ENCODE measurements at places on chromosomes 16 and 17.

- no peak overlapping the region for H3K4me3 ChIP-seq
- H3K27me3 ChIP-seq: no peaks in the 10 kb centered on the region
- no peak for DNase-seq
- H3K4me1 ChIP-seq: peaks cover 8% of the 10 kb centered on the region
Measured at GRCh38 chr16:11278681-11279628, 2.2 kb downstream of the PRM1 start.

- peaks cover 6% of the 10 kb centered on the region for H3K36me3 ChIP-seq
- H3K4me3 ChIP-seq: no peak overlapping the region
- no peak for DNase-seq
- H3K27me3 ChIP-seq: peaks cover 12% of the 10 kb centered on the region
Measured at GRCh38 chr17:49114703-49115102, 17.9 kb upstream of the B4GALNT2 start.

DNA sequence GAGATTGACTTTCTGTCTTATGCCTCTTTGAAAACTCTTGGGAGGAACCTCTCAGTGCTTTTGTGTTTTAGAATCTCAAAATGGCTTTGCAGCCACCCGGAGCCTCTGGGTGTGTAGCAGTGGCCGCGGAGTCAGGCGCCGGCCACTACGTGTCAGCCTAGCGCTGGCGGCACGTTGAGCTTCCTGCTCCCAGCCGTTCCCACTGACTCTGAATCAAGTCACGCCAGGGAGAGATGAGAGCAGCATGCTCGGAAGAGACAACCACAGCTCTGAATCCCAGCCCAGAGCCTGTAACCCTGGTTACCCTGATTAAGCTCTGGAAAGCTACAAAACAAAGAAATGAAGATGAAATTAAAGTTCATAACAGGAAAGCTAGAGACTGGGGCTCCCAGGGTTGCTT, 97.4 kb upstream of the CACNG5 start:
- no peak overlapping the region for H3K27ac ChIP-seq
- peaks cover 9% of the 10 kb centered on the region for H3K36me3 ChIP-seq
- no peaks in the 10 kb centered on the region for H3K27me3 ChIP-seq
- peak; percentile 54 for DNase-seq
- H3K4me1 ChIP-seq: peaks cover 22% of the 10 kb centered on the region
- H3K4me3 ChIP-seq: no peak overlapping the region

DNA sequence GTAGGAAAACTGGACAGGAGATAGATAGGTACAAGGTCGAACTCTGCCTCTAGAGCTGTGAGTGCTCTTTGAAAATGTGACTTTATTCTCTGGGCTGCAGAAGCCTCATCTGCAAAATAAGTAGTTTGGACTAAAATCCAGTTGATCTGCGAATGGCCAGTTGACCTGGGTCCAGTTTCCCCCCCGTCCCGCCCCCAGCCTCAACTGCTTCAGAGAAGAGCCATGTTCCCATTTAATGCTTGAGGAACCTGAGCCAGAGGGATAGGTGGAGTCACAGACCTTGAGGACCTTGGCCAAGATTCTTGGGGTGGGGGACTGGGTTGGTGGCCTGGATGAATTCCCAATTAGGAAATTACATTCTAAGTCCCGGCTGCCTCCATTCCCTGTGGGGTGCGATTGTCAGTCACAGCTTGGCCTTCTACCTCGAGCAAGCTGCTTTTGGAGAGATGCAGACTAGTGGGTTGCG, 14.1 kb downstream of the TBX2 start:
- H3K36me3 ChIP-seq: no peaks in the 10 kb centered on the region
- H3K27ac ChIP-seq: no peak overlapping the region
- H3K27me3 ChIP-seq: peaks cover 86% of the 10 kb centered on the region
- peaks cover 18% of the 10 kb centered on the region for H3K4me1 ChIP-seq
- DNase-seq: no peak
